ENCODE measurements at places on chromosomes 5 and 9.

- DNase-seq = no peak
These were observed 2.9 kb downstream of the HTR1A start for GRCh38 chr5:63959177-63959982.

DNA sequence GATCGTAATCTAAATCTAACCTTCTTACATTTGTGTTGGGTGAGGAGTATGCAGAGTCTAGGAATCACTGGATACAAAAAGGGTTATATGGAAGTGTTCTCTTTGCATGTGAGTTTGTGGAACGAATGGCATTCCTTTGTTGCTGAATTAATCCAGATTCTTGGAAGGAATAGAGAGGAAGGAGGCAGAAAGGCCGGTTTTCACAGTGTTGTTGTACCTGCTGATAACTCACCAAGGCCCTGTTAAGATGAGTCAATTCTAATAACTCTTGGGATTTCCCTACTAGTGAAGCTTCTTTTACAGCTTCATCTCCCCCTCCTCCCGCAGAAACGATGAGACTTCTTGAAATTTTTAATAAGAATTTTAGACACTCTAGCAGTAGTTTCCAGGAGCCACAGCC, 84.0 kb downstream of the ZSWIM6 start:
- no peak for DNase-seq

- no peak for DNase-seq
These were observed 98.6 kb upstream of the EQTN start for GRCh38 chr9:27395484-27395921.

GRCh38 chr5:137604348-137605095, 105.4 kb upstream of the SPOCK1 start:
- DNase-seq = no peak

GRCh38 chr5:33507426-33507825, 66.7 kb downstream of the TARS1 start:
- no peak for DNase-seq

- DNase-seq = no peak
These were observed 8.4 kb downstream of the HDAC3 start for GRCh38 chr5:141628175-141628788.

DNA sequence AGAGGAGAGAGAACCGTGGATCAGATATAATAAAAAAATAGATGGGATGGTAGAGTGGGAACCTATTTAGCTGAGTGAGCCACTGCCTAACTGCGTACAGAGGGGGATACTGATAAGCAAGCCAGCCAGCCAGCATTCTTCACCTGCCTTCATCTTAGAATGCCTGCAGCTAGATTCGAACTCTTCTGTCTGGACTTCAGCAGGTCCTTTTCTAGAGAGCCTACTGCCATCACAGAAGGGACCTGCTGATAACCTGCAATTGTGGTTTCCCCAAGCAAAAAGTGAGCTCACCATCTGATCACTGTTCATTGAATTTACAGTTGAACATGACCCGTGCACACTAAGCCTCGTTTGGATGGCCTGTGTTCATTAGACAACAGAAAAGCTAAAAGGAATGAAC, 109.4 kb downstream of the CDC42SE2 start:
- no peak for DNase-seq

- no peak for DNase-seq
These were observed 132.1 kb upstream of the MTAP start for GRCh38 chr9:21670374-21670773.

- DNase-seq = no peak
These were observed 266.0 kb downstream of the DTWD2 start for GRCh38 chr5:118722122-118723020.

- no peak for DNase-seq
These were observed 63.7 kb upstream of the ANGPTL2 start for GRCh38 chr9:127185931-127186781.

DNA sequence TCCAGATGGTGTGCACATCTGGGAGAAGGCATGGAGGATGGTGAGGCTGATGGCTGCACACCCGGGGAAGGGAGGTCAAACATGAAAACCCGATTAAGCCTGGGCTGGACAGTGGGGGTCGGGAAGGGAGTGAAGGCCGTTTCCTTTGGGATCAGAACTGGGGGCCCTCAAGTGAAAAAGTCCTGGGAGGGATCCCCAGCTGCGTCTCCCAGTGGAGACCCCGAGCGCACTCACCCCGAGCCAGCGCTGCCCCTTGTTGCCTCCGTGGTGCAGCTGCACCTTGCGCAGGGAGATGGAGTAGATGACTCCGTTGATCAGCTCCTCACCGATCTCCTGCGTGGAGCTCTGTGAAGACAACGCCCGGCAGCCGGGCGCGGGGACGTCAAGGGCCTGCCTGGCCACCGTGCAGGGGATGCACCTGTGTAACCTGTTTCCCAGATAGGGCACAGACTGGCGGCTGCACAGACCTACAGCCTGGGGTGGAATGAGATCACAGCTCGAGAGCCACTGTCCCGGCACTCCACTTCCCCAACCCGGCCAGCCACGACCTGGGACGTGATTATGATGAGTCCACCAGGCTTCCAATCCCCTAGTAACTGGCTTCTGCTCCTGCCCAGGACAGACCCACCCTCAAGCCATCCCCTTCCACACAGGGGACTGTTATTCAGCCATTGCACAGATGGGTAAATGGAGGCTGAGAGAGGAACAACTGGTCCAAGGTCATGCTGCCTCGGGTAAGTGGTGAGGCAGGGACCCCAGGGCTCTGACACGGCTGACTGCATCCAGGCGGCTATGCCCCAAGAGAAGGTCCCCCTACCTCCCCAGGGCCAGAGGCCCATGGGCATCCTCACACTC, 9.0 kb downstream of the RALGDS start:
- DNase-seq = no peak

Data from stimulated activated CD8-positive, alpha-beta memory T cell treated with anti-CD3 and anti-CD28 coated beads, Interleukin-2, amount 100 ng/mL, for 1 hour (primary cell).